ENCODE measurements at places on chromosomes 1 and 21.

DNA sequence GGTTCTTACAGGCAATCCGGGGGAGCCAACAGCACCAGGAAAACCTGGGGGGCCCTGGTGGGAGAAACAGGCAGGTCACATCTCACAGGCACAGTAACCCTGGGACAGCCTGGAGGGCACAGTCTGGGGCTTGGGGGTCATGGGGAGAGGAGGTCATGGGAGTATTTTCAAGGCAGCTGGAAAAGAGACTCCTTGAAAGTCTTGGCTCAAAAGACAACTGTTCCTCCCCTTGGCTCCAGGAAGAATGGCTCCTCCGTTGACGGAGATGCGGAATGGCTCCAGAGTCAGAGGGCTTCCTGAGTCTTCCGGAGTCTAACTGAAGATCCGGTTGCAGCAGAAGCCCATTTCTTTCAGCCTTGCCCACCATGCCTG lies 25.9 kb upstream of the PEF1 start:
- DNase-seq: no peak

DNA sequence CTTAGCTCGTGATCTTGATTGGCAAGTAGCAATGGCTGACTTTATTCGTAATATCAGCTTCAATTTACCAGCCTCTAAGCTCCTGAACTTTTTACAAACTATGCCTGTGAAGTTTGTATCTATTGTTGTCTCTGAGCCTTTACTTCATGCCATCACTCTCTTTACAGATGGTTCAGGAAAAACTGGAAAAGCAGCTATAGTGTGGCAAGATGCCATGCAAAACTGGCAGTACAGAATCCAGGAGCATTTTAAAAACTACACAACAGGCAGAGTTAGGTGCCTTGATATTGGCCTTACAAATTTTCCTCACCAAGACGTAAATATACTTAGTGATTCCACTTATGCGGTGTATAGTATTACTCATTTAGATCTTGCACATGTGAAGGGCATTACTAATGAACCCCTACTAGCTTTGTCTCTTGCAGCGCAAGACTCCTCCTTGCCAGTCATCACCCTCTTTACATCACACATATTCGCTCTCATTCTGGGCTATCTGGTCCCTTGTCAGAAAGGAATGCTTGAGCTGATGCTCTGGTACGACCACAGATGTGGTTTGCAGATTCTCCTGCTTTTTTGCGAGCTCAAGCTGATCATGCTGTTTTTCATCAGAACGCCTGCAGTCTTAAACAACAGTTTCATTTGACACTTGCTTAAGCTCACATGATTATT lies 36.3 kb downstream of the CLCA1 start:
- DNase-seq: peak; percentile 22

GRCh38 chr1:60427701-60428100 lies 354.1 kb upstream of the C1orf87 start:
- no peak for DNase-seq

DNA sequence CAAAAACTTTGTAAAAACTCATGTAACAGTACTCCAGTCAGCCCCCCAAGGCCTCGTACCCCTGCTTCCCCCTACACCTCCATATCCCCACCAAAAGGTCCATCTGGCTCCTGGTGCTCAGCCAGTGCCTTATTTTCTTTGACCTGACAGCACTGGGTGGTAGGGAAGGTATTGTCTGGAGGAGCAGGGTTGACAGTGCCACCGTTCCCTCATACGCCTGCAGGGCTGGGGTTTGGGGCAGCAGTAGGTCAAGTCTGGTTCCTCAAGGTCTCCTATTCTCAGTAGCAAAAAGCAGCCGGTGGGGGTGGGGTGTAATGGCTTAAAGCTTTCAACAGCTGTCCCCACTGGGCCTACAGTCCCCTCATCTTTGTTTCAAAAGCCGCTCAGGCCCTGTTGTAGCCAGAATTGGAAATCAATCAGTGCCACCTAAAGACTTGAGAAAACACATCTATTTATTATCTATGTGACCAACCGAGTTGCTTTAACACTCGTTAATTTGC lies 25.3 kb upstream of the TTF2 start:
- DNase-seq: no peak

GRCh38 chr1:26114165-26114927 lies 2.7 kb downstream of the PDIK1L start:
- no peak for DNase-seq

Data from fibroblast of pulmonary artery (primary cell).